Activated CD4-positive, CD25-positive, alpha-beta regulatory T cell treated with anti-CD3 and anti-CD28 coated beads, Interleukin-2, amount 50 U/mL, for 24 hours (primary cell): ENCODE measurements at places on chromosomes 16 and 17.

GRCh38 chr16:17532338-17532995, 61.7 kb upstream of the XYLT1 start:
- no peak for ATAC-seq

DNA sequence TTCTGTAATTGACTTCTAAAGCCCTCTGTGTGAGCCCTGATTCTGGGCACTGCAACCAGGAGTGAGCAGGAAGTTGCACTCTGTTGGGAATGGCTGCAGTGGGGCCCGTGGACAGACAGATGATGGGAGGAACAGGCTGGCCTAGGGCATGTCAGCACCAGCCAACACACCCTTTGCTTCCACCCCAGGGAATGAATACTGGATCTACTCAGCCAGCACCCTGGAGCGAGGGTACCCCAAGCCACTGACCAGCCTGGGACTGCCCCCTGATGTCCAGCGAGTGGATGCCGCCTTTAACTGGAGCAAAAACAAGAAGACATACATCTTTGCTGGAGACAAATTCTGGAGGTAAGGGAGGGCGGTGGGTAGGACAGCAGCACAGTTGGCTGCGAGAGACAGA, 10.8 kb upstream of the LPCAT2 start:
- ATAC-seq = no peak

DNA sequence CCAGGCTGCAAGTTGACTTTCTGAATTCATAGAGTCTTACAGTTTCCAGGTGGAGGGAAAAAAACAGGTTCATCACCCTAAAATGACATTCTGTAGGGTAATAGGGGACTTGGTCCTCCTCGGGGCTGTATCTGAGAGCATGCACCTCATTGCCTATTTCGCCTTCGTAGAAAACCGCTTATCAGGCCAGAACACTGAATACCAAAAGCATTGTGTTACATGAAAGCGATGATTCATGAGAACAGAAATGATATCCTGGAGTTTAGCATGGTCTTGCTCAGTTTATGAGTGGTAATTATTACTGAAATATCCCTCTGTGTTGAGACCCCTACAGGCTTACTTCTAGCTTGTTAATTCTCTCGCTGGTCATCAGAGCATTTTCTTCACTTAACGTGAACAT, 61.4 kb upstream of the ARHGAP44 start:
- no peak for ATAC-seq

GRCh38 chr16:50079397-50080140, 13.8 kb downstream of the HEATR3 start:
- ATAC-seq = no peak

- ATAC-seq = no peak
Measured at GRCh38 chr17:8005357-8005756, 2.9 kb downstream of the GUCY2D start.

GRCh38 chr17:7632492-7632894, 2.6 kb downstream of the SHBG start:
- no peak for ATAC-seq

- no peak for ATAC-seq
Measured at GRCh38 chr17:57044976-57045867, 39.8 kb upstream of the AKAP1 start.
